Activated T-helper 1 cell treated with anti-CD3 and anti-CD28 coated beads, Interleukin-12 subunit alpha, Interleukin-12 subunit beta, Interleukin-2, Interleukin-4 antibody, amounts not matched to agents 30 ng/mL and 10 ng/mL and 1 ng/mL, durations not matched to agents 14 hours and 24 hours and 36 hours (primary cell): ENCODE measurements at places on chromosomes 5 and 9. TPM values are rescaled to one million over a fixed set of nuclear protein-coding genes. Genes with fewer than 3 reads are reported as not detected.

- no peak for DNase-seq
These were observed 22.8 kb downstream of the CDK5RAP2 start for GRCh38 chr9:120557205-120557604.

- no peak for DNase-seq
These were observed 57.2 kb upstream of the ZFAND5 start for GRCh38 chr9:72422214-72422613.

Gene ANP32B
- total RNA-seq = 305 and 313 TPM in 2 replicates

- DNase-seq = no peak
These were observed 50.1 kb downstream of the MACROH2A1 start for GRCh38 chr5:135348918-135349317.

DNA sequence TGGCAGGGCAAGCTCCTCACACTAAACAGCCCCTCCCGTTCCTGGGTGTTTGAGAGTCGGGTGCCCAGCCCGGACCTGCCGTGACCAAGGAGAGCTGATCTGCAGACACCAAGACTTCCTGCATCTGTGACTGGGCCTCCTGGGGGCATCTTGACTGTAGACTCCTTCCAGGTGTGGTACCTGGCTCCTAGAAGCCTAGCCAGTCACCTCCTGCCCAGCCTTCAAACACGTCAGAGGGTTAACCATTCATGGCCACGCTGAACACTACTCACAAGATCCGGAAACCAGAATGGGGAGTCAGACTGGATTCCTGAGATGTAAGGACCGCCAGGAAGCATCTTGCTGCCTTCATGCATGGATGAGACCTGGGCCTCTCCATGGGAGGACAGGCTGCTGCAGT is 3.7 kb upstream of the LCN2 start:
- DNase-seq = no peak

- no peak for DNase-seq
These were observed 55.8 kb downstream of the ZNF354C start for GRCh38 chr5:179115845-179116524.

DNA sequence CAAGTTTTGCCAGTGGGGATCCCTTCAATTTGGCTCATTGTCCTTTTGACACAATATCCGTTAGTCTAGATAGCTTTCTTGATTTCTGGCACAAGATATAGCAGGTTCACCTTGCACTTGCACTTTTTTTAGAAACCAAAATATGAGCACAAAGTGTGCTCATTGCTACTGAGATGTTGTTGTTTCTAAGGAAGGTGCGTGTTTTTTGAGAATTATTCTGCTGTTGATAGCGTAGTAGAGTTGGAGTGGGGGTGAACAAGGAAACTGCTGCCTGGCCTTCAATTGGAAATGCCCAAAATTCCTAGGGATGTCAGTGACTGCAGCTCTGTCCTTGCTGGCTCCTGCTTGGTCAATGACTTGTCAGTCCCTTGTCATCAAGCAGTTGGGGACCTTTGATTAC is 73.3 kb downstream of the TLE4 start:
- DNase-seq = no peak

GRCh38 chr9:101350285-101350684 is 34.5 kb downstream of the BAAT start:
- DNase-seq = no peak

DNA sequence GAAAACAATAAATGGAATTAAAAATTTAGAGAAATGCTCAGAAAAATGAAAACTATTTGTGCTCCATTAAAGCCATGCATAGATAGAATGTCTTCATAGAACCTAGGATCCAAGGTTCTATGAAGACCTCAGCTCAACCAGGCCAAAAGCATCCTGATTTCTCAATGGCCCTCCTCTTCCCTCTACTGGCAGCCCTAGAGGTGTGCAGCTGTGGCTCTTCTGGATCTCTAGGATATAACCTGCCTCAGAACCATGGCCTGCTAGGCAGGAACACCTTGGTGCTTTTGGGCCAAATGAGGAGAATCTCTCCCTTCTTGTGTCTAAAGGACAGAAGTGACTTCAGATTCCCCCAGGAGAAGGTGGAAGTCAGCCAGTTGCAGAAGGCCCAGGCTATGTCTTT is 15.1 kb downstream of the IFNA1 start:
- no peak for DNase-seq

Gene GPSM1
- total RNA-seq = 18.3 and 19.1 TPM in 2 replicates

Gene LCN10
- 0.39 and 0.59 TPM in 2 replicates for total RNA-seq

DNA sequence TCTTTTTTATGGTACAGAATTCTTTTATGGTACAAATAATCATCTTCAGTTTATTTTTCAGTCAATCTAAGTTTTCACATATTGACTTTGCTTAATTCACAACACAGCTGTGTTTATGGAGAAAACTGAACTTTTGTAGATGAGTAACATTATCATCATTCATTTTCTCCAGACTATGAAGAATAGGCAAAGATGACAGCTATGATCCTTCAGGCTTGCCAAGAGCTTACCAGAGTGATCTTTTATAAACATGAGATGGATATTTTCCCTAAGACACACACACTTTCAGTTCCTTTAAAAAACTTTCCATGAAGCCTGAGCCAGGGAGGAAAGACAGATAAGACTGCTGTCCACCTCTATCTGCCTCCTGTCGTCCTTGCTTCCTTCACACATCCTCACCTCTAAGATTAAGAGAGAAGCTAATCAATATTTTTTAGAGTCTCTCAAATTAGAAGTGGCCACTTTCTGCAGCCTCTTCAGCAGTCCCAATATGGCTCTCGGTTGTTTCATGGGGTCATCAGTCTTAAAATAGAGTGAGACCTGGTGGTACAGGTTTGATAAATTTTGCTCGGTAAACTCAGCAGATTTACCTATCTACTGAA is 108.1 kb upstream of the SLC27A6 start:
- no peak for DNase-seq

DNA sequence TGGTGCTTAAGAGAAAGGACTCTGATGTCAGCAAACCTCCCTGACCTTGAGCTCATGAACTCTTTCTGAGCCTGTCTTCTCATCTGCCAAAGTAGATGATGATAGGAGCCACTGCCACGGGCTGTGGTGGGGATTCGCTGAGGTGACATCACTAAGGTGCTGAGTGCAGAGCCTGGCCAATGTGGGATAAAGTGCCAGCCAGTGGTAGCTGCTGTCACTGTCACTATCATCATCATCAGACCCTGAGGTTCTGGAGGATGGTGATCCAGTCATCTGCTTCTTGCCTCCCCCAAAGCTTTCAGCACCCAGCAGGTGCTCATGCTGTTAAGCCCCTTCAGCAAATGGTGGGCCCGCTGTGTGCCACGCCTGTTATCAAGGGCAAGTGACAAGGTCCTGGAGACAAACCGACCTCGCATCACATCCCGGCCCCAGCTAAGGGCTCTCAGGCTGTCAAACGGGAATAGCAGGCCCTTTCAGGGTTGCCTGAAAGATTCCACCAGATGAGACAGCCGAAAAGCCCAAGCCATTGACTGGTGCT is 6.4 kb downstream of the FPGS start:
- DNase-seq = no peak

DNA sequence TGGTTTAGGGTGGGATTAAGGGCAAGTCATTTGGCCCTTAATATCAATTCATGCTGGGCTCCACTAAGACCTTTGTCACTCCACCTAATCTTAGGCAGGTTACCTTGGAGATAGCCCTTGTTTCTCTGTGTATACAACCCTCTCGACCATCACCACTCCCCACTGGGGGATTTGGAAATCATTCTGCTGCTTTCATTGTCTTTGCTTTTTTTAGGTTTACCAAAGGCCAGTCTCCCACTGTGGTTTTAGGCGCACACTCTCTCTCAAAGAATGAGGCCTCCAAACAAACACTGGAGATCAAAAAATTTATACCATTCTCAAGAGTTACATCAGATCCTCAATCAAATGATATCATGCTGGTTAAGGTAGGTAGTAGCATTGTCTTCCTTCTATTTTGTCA is 6.2 kb downstream of the GZMK start:
- DNase-seq = no peak

GRCh38 chr9:95193067-95193466 is 124.4 kb downstream of the FANCC start:
- no peak for DNase-seq

DNA sequence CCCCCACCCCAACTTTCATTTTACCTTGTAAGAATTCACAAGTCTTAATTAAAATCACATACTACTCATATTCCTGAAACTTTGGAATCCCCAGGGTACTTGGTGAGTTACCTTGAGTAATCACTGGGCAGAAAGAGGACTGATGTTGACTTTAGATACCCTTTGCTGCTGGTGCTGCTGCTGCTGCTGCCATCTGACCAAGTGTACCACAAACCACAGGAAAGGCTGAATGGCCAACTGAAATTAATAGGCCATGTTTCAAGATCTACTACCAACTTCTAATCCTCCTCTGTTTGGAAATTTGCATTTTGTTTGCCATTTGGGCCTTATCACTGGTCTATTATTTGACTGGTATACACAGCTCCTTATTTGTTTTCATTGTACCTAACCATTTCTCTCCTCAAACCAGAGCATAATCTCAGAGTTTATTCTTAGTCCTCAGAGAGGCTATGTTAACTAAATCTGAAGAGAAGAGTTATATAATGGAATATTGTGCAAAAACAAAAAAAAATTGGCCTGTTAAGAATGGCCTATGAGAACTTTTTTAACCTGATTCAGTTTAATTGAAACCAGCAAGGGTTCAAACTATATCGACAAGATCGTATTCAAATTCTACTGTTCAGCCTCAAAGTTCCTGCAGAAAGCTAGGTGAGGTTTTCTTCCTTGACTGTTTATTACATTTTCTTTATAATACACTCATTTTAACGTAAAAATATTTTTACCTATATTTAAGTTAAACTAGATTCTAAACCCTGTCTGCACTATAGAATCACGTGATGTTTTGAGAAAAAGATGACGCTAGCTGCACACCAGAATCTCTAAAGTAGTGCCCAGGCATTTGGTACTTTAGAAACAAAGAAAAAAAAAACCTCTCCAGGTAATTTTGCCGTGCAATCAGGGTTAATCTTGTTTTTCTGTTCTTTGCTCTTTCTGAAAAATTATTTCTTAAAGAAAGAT is 13.1 kb downstream of the SELENOP start:
- DNase-seq = no peak

DNA sequence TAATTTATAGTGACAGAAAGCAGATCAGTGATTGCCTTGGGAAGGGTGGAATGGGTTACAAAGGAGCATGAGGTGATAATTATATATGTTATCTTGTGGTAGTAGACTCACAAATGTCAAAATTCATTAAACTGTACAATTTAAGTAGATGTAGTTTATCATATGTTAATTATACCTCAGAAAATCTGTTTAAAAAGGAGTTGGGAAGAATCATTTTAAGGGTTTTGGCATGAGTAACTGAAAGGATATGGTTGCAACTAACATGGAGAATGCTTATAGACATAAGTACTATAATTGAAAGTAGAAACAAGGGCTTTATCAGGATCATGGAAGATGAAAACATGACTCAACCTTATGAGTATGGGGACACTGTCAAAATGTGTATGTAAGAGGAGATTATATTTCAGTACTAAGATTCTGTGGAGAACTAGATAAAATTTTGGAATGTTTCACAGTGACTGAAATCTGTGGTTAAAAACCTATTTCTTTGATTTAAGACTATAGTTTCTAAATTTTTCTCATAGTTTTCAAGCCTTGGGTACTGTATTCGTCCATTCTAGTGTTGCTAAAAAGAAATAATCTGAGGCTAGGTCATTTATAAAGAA is 73.3 kb downstream of the FCHO2 start:
- no peak for DNase-seq

- no peak for DNase-seq
These were observed 157.2 kb upstream of the DMRT1 start for GRCh38 chr9:684054-684890.

Gene LPAR1
- total RNA-seq = not detected in 2 replicates
